ENCODE measurements at places on chromosomes 13 and 19.
A peak's percentile ranks its signal among the peaks of the same experiment; 100 is the strongest.

GRCh38 chr19:3873151-3873550, 4.3 kb upstream of the ZFR2 start:
- no peak for DNase-seq

DNA sequence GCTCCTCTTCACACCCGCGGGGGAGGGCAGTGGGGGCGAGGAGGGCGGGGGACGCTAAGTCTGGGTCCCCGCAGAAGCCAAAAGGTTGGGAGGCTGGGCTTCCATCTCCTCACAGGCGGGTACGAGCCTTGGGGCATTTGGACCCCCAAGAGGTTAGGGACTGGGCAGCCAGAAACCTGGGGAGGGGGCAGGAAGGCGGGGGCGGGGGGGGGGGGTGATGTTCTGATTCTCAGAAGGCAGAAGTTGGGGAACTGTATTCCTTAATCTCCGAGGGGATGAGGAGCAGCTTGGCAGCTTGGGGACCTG, 5.1 kb downstream of the BCL3 start:
- no peak for DNase-seq

DNA sequence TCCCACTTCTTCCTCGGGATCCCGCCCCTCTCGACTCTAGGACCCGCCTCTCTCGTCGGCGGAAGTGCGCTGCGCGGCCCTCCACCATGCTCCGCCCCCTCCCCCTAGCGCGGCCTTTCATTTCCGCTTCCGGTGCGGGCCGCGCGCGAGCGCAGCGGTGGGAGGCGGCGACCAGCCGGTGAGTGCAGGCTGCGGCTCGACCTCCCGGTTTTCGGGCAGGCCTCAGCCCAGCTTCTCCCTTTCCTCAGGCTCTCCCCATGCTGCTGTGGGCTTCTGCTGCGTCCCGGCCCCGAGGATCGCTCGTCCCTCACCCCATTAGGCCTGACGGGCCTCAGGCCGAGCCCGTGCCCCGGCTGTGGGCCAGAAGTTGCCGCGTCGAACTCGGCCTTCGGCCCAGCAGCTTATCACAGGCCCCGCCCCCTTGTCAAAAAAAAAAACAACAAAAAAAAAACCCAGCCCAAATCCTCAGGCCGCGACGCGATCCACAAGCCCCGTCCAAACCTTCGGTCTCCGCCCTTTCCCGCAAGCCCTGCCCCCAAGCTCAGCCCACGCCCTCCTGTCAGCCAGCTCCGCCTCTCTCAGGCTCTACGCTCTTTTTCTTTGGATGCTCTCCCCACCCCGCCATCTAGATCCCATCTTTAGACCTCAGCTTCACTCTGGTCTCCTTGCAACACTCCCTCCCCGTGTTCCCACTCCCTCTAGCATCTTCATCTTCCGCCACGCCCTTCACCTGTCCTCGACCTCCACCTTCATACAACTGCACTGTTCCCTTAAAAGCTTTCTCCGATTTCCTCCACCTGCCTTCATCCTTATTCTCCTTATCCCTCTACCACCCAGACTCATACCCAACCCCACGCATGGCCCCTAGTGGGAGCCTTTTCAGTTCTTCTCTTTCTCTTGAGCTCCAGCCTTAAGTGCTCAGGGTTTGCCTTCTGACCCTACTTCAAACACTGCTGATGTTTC, at the start of gene CLASRP:
Gene CLASRP, plus strand, starts transcription at position 115 of the 963 bp plus-strand sequence. CDS start 1,168 bp downstream, outside the sequence.
- peak; percentile 85 for DNase-seq

DNA sequence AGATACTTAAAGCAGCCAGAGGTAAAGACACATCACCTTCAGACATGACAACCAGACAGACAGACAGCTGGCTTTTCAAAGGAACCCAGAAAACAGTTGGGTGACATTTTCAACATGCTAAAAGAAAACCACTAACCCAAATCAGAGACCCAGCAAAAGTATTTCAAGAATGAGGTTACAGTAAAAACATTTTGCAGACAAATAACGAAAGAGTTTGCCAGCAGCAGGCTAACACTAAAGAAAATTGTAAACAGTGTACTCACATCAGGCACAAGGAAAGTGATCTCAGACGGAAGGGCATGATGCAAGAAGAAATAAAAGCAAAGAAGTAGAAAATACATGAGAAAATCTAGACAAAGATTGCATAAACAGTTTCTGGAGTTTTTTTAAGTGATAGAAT, 46.4 kb downstream of the AP1M1 start:
- no peak for DNase-seq

DNA sequence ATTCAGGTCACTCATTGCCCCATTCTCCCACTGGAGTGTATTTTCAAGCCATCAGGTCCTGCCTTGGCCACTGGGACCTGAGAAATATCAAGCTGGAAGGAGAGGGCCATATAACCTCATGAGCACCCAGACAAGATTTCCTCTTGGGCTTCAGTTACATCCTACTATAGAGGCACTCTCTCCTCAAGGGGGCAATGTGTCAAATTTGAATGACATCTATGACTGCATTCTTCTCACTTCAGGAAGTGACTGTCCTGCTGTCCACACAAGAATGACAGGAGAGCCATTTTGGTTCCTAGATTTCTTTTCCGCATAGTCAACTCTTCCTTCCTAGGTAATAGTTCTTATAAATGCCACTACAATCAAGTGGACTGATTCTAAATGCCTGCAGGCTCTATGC, 416.2 kb downstream of the DIAPH3 start:
- DNase-seq, result no peak

DNA sequence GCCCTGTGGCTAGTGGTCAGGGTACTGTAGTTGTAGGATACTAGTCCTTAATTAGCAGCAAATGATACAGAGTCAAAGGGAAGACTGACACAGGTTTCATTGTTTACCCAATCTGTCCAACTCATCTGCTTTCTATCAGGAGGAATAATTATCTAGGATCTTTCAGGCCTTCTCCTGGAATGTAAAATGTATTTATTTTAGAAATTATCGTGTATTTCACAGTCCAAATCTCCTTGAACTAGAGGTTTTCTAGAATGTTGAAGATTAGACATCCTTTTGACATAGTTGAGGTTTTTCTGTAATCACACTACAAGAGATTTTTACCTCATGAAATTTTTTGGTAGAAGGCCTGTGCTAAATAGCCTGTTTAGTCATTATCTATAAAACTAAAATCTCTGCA, 1694.8 kb upstream of the PCDH20 start:
- no peak for DNase-seq

GRCh38 chr13:82687884-82688283, 1194.4 kb downstream of the SLITRK1 start:
- DNase-seq, result no peak

DNA sequence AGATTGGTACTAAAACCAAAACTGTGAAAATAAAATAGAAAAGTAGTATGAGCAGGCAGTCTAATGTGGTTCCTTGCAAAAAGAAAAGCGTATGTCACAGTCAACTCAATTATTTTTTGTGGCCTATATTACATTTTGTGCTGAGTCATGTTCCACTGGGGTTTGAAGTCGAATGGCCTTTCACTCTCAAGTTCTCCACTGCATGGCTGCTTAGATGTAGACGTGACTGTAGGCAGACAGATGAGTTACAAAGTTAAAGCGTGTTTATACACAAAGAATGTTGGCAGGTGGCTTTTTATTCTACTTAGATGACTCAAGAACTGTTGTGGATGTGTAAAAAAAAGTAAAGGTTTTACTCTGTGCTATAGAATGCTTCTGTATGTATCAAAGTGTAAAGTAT, 133.9 kb downstream of the SLITRK6 start:
- no peak for DNase-seq

DNA sequence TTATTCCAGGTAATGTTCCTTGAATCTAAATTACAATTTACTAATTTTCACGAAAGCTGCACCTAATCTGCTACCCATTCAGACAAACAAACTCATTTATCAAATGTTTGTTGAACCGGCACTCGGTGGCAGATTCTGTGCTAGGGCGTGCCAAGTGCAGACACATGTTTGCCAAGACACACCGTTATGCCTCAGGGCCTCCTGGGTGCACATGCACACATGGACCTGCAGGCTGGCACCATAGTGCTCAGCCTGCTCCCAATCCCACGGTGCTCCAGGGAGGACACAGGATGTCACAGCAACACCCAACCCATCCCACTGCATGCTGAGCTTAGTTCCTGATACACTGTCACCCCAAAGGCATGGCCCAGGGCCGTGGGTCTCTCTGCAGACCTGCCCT, 7.7 kb downstream of the SCGB2B2 start:
- DNase-seq, result no peak

- no peak for DNase-seq
These were observed 65.0 kb upstream of the GTF2F2 start for GRCh38 chr13:45055198-45055901.

- DNase-seq, result no peak
These were observed 2.1 kb upstream of the GPC6 start for GRCh38 chr13:93224535-93224934.

GRCh38 chr19:35895911-35896642, 4.3 kb downstream of the NFKBID start:
- no peak for DNase-seq

DNA sequence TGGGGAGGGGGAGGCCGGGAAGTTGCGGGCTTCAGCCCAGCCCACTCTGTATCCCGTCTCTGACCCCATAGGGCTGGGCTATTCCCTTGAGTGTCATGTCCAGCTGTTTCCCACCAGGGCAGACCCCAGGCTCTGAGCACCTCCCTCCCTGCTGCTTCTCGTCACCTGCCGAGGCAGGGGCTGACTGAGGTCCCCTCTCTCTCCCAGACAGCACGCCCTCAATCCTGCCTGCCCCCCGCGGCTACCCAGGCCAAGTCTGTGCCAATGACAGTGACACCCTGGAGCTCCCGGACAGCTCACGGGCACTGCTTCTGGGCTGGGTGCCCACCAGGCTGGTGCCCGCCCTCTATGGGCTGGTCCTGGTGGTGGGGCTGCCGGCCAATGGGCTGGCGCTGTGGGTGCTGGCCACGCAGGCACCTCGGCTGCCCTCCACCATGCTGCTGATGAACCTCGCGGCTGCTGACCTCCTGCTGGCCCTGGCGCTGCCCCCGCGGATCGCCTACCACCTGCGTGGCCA, 625 bp downstream of the F2RL3 start:
- DNase-seq, result no peak

DNA sequence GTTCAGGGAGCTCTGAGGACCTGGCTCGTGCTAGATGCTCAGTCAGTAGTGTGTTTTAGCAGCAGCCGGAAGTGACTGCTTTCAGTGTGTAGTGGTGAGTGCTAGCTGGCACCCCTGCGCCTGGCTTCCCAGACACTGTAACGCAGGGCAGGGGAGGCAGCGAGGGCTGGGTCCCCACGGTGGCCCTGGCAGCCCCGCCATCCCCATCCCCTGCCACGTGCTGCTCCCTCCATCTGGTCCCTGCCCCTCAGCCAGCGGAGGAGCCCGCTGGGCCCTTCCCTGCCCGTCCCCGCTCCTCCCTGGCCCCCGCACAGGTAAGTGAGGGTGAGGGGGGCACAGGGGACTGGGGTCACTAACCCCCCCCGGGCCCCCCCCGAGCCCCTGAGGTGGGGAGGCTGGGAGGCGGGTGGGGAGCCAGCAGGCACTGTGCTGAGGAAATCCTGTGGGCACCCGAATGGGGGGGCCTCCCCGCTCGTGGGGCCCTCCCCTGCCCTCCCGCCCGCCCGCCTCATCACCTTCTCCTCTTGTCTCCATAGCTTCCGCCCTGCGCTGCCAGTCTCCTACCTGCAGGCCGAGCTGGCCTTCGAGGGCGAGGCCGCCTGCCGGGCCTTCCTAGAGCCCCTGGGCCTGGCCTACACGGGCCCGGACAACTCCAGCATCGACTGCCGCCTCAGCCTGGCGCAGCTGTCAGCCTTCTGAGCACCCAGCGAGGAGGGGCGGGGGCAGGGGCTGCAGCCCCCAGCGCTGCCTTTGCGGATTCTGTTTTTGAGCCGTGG, 3.2 kb downstream of the LENG9 start:
- no peak for DNase-seq

GRCh38 chr13:66171920-66172319, 1058.2 kb downstream of the PCDH9 start:
- DNase-seq, result no peak

DNA sequence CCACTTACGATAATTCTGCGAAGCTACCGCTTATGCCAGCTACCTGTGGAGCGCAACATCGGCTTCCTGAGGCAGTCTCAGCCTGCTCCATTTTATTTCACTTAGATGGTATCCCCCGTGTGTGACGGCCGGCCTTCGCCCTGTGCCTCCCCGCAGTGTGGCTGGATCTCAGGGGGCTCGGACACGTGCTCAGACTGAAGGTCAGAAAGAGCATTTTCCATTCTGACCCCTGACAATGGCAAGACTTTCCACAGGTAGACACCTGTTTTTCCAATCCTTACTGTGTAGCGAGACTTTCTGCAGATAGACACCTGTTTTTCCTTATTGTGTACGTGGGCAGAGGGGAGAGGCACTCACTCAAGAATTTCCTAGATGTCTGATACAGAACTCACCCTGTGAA, 52.7 kb downstream of the ATP11A start:
- DNase-seq, result no peak

GRCh38 chr13:41606646-41607045, 149.3 kb downstream of the RGCC start:
- DNase-seq, result no peak

- DNase-seq, result no peak
These were observed 262.7 kb downstream of the DLEU7 start for GRCh38 chr13:50580684-50581305.

DNA sequence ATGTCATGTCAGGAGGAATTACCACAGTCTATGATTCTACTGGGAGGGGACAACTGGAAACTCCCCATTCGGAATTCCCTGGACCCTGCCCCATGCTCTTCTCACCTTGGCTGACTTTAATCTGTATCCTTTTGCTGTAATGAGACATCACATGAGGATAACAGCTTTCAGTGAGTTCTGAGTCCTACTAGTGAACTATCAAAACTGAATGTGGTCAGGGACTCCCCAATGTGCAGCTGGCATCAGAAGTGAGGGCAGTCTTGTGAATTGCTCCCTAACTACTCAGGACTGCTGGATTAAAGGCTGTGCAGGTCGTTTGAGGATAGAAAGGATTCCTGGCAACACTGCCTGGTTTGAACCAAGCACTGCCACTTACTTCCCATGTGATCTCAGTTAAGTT, 15.2 kb downstream of the SIGLEC7 start:
- DNase-seq, result no peak

GRCh38 chr19:39321117-39321831, 611 bp upstream of the LRFN1 start:
- no peak for DNase-seq

- DNase-seq, result no peak
These were observed 3.5 kb downstream of the KEAP1 start for GRCh38 chr19:10499550-10500246.

GRCh38 chr19:13887517-13887916, 10.6 kb downstream of the NANOS3 start:
- DNase-seq, result no peak

- no peak for DNase-seq
These were observed 17.1 kb upstream of the S1PR4 start for GRCh38 chr19:3161453-3161852.

GRCh38 chr13:30341815-30342570, 34.6 kb upstream of the KATNAL1 start:
- DNase-seq, result no peak

- no peak for DNase-seq
These were observed 153.8 kb downstream of the KCTD12 start for GRCh38 chr13:76732367-76732766.

DNA sequence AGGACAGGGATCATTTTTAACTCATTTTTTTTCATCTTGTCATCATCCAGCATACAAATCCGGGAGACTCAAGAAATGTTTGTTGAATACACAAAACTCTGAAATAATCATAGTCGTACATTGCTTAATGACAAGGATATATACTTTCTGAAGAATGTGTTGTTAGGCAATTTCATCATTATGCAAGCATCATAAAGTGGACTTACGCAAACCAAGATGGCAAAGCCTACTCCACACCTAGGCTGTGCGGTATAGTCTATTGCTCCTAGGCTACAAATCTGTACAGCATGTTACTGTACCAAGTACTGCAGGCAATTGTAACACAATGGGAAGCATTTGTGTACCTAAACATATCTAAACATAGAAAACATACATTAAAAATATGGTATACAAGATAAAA, 264.1 kb downstream of the TSHZ3 start:
- DNase-seq, result no peak

Measured in amygdala (tissue), 56 donors.